Activated B cell treated with CpG ODN at 0.5 μM for 24 hours (primary cell): ENCODE measurements at places on chromosomes 5 and 9. TPM values are rescaled to one million over a fixed set of nuclear protein-coding genes. Genes with fewer than 3 reads are reported as not detected.
A peak's percentile ranks its signal among the peaks of the same experiment; 100 is the strongest.

DNA sequence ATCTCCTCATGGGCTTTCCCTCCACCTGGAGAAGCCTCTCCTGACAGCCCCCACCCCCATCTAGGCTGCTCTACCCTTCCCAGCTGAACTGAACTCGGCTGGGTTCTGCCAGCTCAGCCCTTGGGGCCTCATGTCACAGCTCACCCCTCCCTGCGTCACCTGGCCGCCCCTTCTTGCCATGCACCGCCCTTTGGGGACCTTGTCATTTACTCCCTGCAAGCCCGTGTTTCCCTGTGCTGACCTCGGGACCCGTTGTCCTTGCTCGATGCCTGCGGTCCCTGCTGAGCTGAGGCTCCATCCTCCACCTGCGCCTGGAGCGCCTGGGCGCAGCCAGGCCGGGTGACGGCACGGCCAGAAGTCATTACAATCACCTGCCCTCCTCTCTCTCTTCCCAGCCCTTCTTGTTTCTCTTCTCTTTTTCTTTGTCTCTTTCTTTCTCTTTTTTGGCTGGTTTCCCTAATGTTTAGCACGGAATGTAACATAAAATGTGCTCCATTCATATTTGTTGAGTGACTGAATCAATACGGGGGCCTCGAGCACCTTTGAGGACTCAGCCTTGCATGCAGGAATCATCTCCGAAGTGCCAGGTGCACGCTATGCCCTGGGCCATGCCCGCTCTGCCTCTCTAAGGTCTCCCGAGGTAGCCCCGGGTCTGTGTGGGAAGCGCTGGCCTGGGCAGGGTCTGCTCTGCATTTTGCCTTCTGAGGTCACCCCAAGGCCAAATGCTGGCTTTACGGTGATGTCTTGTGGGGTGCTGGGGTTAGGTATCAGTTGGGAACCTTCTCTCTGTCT lies 48.1 kb upstream of the COL5A1 start:
- DNase-seq, result no peak
- no peak overlapping the region for H3K27ac ChIP-seq
- no peaks in the 10 kb centered on the region for H3K4me1 ChIP-seq
- no peaks in the 10 kb centered on the region for H3K36me3 ChIP-seq
- H3K27me3 ChIP-seq, result peaks cover 6% of the 10 kb centered on the region

GRCh38 chr5:157965989-157966388 lies 107.0 kb upstream of the CLINT1 start:
- no peaks in the 10 kb centered on the region for H3K4me1 ChIP-seq
- H3K27ac ChIP-seq, result no peak overlapping the region
- H3K4me3 ChIP-seq, result no peak overlapping the region
- H3K27me3 ChIP-seq, result peaks cover 2% of the 10 kb centered on the region
- no peak for DNase-seq
- no peaks in the 10 kb centered on the region for H3K36me3 ChIP-seq

DNA sequence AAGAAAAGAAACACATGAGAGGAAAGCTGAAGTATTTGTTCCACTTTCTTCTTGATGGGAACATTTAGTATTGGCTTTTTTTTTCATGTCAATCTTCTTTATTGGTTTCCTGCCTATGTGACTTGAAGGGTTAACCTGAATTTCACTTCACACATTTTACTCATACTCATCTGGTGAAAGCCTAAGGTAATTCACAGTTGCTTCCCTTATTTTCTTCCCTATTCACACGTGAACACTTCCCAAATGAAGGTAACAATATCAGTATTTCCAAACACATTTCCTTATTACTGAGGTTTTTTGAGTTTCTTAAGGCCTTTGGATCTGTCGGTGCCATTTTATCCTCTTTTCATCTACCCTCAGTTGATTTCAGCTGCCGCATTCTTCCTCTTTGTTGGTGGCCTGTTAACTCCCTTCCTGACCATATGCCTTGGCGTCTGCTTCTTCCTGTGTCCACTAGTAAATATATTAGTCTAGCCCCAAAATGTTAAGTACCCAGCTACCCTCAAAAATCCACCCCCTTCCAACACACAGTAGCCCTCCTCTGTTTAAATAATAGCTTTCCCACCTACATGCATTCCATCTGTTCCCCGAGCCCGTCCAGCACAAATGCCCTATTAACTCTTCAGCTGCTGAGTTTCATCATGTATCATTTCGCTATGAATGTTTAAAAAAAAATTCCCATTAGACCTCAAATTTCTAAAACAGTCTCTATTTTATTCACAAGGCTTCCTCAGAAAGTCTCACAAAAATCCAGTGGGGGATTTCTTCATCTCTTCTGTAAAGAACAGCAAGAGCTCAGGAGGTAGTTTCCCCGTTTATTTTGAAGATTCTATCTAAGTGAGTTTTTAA lies 97.3 kb downstream of the USP20 start:
- H3K27ac ChIP-seq, result peak overlapping the region; percentile 59
- no peaks in the 10 kb centered on the region for H3K27me3 ChIP-seq
- peak overlapping the region; percentile 41 for H3K4me3 ChIP-seq
- no peak for DNase-seq

GRCh38 chr5:66597183-66597757 lies 1.1 kb downstream of the MAST4 start:
- H3K27me3 ChIP-seq, result peaks cover 25% of the 10 kb centered on the region
- peaks cover 22% of the 10 kb centered on the region for H3K4me1 ChIP-seq
- peak overlapping the region; percentile 83 for H3K4me3 ChIP-seq
- no peak overlapping the region for H3K27ac ChIP-seq

- H3K36me3 ChIP-seq, result peaks cover 73% of the 10 kb centered on the region
- no peak for DNase-seq
- H3K27me3 ChIP-seq, result no peaks in the 10 kb centered on the region
- no peak overlapping the region for H3K4me3 ChIP-seq
Observed at GRCh38 chr9:111440226-111440625, 44.0 kb downstream of the ECPAS start.

GRCh38 chr5:65113771-65114170 lies 345.0 kb downstream of the CWC27 start:
- H3K4me3 ChIP-seq, result no peak overlapping the region
- H3K27me3 ChIP-seq, result no peaks in the 10 kb centered on the region
- H3K36me3 ChIP-seq, result no peaks in the 10 kb centered on the region

DNA sequence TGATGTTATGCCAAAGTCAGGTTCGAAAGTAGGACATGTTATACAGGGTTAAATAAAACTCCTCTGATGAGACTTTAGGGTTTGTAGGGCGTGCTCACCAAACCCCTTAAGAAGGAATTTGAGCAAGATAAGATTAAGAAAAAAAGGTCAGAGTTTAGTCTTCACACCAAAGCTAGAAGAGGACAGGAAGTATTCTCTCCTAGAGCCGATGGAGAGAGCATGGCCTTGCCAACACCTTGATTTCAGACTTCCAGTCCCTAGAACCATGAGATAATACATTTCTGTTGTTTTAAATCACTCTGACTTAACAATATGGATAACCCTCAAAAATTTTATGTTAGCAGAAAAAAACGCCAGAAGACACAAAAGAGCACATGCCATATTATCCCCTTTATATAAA lies 16.3 kb upstream of the PLCXD3 start:
- no peak overlapping the region for H3K27ac ChIP-seq
- no peaks in the 10 kb centered on the region for H3K27me3 ChIP-seq
- no peak overlapping the region for H3K4me3 ChIP-seq
- H3K36me3 ChIP-seq, result no peaks in the 10 kb centered on the region

DNA sequence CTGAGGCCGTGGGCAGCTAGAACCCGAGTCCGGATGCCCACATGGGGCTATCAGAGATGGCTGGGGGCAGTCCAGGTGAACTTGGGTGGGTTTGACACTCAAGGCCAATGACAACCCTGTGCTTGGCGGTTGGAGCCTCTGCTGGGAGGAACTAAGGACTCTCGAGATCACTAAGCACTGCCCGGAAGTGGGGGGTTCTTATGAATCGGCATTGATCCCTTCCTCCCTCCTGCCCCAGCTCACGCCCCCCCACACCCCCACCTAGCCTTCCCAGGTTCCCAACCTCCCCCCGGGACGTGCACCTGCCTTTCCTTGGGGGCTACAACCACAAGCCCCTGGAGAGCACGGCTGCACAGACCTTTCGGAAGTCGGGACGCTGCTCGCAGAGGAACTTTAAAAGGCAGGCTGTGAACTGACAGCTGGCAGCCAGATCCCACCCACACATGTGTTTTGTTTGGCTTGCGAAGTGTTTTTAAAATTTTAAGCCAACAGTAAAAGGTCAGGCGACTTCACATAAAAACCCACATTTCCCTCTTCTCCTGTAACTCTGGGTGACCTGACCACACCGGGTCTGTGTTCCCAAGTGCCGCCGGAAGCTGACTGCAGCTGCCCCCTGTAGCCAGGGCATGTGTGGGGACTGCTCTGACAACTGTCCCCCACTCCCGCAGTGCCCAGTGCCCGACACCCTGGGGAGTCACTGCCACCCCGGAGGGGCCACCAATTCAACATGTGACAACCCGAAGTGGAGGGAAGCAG lies 5.1 kb upstream of the RALGDS start:
- H3K36me3 ChIP-seq, result no peaks in the 10 kb centered on the region
- H3K4me1 ChIP-seq, result peaks cover 69% of the 10 kb centered on the region
- no peak for DNase-seq
- H3K27ac ChIP-seq, result peak overlapping the region; percentile 83
- H3K27me3 ChIP-seq, result no peaks in the 10 kb centered on the region
- H3K4me3 ChIP-seq, result peak overlapping the region; percentile 73

DNA sequence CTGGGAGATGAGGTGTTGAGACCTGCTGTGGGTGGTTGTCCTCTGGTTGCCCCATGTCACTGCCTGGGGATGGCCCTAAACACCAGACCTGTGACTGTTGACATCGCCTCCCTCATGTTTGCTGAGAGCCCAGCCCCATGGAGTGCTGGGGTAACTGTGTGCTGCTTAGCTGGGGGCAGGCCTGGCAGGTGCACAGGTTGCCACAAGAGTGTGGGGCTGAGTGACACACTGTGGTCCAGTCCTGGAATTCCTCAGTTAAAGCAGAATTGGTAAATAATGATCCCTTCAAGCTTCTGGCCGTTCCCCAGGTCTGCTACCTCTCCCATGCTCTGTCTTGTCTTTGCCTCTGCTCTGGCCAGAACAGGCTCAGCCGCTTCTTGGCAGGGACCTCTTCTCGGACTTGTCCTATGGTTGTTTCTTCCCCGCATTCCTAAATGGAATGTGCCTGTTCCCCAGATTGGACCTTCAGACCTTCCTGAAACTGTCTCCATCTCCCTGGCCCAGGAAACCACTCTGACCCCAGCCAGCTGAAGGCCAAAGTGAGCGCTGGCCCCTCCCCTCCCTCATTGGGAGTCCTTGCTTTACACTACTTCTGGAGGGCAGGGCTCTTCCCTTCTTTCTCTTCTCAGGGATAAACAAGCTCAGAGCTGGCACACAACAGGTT lies 61.2 kb upstream of the PITX1 start:
- H3K36me3 ChIP-seq, result no peaks in the 10 kb centered on the region
- no peak overlapping the region for H3K27ac ChIP-seq
- no peak for DNase-seq

DNA sequence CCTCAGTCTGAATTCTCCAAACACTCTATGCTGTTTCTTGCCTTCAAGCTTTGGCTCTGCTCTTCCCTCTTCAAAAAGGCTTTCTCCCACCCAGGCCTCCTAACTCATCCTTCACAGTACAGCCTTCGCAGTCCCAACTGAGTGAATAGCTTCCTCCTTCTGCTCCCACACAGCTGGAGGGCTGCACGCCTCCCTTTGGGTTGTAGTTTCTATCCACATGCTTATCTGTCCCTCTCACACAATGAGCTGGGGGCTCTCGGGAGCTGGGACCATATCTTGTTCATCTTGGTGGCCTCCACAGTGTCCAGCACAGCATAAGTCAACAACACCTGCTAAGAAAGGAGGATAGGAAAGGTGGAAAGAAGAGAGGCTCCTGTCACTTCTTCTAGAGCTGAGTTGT lies 69.5 kb upstream of the XPA start:
- H3K4me1 ChIP-seq, result no peaks in the 10 kb centered on the region
- H3K4me3 ChIP-seq, result no peak overlapping the region
- DNase-seq, result no peak
- H3K27me3 ChIP-seq, result peaks cover 35% of the 10 kb centered on the region

DNA sequence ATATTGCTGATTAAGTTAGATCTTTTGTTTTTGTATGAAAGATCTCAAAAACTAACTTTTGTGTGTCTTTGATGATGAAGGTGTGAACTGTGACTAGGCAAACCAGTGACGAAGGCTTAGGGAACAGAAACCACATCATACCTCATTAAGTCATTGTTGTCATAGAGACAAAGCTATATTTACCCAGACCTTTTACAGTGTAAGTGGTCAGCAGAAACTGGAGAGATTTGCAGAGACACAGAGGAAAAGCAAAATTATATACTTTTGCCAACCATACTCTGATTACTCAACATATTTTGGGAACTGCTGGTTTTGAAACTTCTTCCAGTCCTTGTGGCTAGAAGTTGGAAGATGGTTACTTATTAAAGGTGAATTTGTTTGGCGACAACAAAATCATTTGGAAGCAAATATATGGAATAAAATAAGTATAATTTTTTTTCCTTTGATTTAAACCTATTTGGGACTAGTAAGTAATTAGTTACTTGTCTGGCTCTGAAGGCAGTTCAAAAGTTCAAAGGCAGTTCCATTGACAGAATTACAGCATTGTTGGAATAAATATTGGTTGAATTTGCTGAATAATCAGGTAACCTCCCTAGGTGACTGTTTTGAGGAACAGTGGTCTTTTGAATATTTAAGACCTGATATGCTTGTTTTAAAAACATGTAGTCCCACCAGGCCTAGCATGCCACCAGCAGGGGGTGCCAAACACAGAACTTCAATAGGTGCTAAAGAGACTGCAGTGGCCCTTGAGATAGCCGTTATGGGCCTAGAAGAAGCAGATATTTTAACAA lies 103.8 kb downstream of the RPS23 start:
- H3K27me3 ChIP-seq, result no peaks in the 10 kb centered on the region
- peak overlapping the region; percentile 69 for H3K27ac ChIP-seq
- H3K4me1 ChIP-seq, result peaks cover 20% of the 10 kb centered on the region
- peak; percentile 46 for DNase-seq
- peak overlapping the region; percentile 12 for H3K4me3 ChIP-seq
- no peaks in the 10 kb centered on the region for H3K36me3 ChIP-seq

GRCh38 chr9:22373636-22374035 lies 73.0 kb upstream of the DMRTA1 start:
- no peaks in the 10 kb centered on the region for H3K27me3 ChIP-seq
- H3K4me1 ChIP-seq, result no peaks in the 10 kb centered on the region
- H3K27ac ChIP-seq, result no peak overlapping the region
- H3K4me3 ChIP-seq, result no peak overlapping the region
- DNase-seq, result no peak

GRCh38 chr9:26947736-26948135 lies 694 bp upstream of the PLAA start:
- H3K4me1 ChIP-seq, result peaks cover 34% of the 10 kb centered on the region
- DNase-seq, result no peak
- H3K36me3 ChIP-seq, result peaks cover 12% of the 10 kb centered on the region
- peak overlapping the region; percentile 98 for H3K27ac ChIP-seq
- H3K4me3 ChIP-seq, result peak overlapping the region; percentile 96

GRCh38 chr5:135481387-135481786 lies 29.2 kb upstream of the TIFAB start:
- no peak overlapping the region for H3K4me3 ChIP-seq
- H3K4me1 ChIP-seq, result no peaks in the 10 kb centered on the region
- no peaks in the 10 kb centered on the region for H3K36me3 ChIP-seq
- H3K27ac ChIP-seq, result no peak overlapping the region
- peaks cover 26% of the 10 kb centered on the region for H3K27me3 ChIP-seq

GRCh38 chr5:134887593-134888159 lies 13.5 kb downstream of the TXNDC15 start:
- H3K27me3 ChIP-seq, result no peaks in the 10 kb centered on the region
- H3K27ac ChIP-seq, result no peak overlapping the region
- peaks cover 40% of the 10 kb centered on the region for H3K36me3 ChIP-seq
- peaks cover 11% of the 10 kb centered on the region for H3K4me1 ChIP-seq

HMGXB3 gene
- 28.5 and 36.8 TPM in 2 replicates for total RNA-seq

SPAG8 gene
- total RNA-seq, result 1.8 and 4.0 TPM in 2 replicates

EGR1 gene
- 10.9 and 14.2 TPM in 2 replicates for total RNA-seq

PDLIM4 gene
- total RNA-seq, result not detected in 2 replicates

NUDT12 gene
- 2.6 and 3.5 TPM in 2 replicates for total RNA-seq

ABITRAM gene
- total RNA-seq, result 6.4 and 7.8 TPM in 2 replicates

ZNG1A gene
- total RNA-seq, result 58.8 and 67.2 TPM in 2 replicates

IL17B gene
- not detected in 2 replicates for total RNA-seq

SIGMAR1 gene
- total RNA-seq, result 27.2 TPM in 2 replicates
